Caco-2 (cell line): ENCODE measurements at places on chromosomes 7 and 10. TPM values are rescaled to one million over a fixed set of nuclear protein-coding genes. Genes with fewer than 3 reads are reported as not detected.

DNA sequence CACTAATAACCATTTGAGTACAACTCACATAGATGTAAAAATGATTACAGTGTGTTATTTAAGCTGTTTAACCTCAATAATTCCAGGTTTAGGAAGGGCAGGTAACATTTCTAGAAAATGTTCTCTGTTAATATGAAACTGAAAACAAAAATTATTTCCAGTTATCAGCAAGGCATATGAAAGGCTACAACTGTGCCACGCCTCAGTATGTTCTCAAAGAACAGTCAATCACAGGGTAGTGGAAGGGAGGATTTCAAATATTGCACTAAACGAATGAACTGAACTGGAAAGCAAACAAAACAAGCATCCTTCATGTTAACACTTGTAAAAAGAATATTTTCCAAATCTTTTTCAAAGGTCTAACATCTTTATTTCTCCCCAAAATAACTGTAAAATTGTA is 31.3 kb downstream of the ARHGAP19 start:
- no peak overlapping the region for H3K27ac ChIP-seq
- no peak overlapping the region for H3K4me3 ChIP-seq
- DNase-seq, result no peak
- no peaks in the 10 kb centered on the region for H3K27me3 ChIP-seq
- H3K36me3 ChIP-seq, result no peaks in the 10 kb centered on the region; the same call in 1 of the 2 replicates

- H3K36me3 ChIP-seq, result no peaks in the 10 kb centered on the region
- no peak overlapping the region for H3K4me3 ChIP-seq
- no peak overlapping the region for H3K27ac ChIP-seq
- H3K4me1 ChIP-seq, result peaks cover 30% of the 10 kb centered on the region
- DNase-seq, result no peak
Observed at GRCh38 chr10:86962981-86963310, 4.5 kb downstream of the SNCG start.

The SPOCK2 gene
- 1.6 and 3.0 TPM in 2 replicates for total RNA-seq

GRCh38 chr7:30028749-30029635 is 780 bp downstream of the PLEKHA8 start:
- H3K4me1 ChIP-seq, result peaks cover 8% of the 10 kb centered on the region
- peak overlapping the region; percentile 92 for H3K27ac ChIP-seq
- peak overlapping the region; percentile 89 for H3K4me3 ChIP-seq
- H3K36me3 ChIP-seq, result no peaks in the 10 kb centered on the region

The DGKI gene
- total RNA-seq, result 0.77 and 0.84 TPM in 2 replicates

DNA sequence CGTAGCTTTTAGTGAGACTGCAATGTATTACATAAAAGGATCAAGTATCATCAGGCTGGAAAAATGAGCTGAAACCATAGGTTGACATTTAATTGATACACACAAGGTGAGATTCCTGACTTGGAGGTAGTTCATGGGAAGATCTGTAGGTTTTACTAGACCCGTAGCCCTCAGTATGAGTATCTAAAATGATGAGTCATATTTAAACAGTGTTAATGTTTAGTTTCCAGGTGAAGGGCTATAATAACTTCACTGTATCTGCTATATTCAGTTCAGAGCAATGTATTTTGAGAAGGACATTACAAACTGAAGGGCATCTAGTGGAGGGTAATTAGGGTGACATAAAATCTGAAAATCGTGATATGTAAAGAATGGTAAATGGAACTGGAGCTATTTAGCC is 35.0 kb downstream of the ENTPD1 start:
- H3K4me3 ChIP-seq, result no peak overlapping the region
- DNase-seq, result no peak
- no peak overlapping the region for H3K27ac ChIP-seq
- no peaks in the 10 kb centered on the region for H3K36me3 ChIP-seq
- no peaks in the 10 kb centered on the region for H3K27me3 ChIP-seq

The GAD2 gene
- not detected in 2 replicates for total RNA-seq

DNA sequence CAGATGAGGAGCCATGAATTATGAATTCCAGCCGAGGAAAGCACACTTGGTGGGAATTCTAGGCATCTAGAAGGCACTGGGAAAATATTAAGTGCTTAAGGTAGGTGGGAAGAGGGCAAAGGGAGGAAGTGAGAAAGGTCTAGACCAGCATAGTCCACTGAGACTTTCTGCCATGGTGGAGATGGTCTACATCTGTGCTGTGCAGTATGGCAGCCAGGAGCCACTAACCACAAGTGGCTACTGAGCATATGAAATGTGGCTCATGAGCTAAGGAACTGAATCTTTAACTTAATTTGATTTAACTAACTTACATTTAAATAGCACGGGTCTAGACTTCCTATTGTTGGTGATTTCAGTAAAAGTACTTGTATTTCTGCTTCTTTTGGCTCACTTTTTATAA is 82.5 kb upstream of the SEM1 start:
- no peak overlapping the region for H3K4me3 ChIP-seq
- no peak for DNase-seq
- H3K27ac ChIP-seq, result no peak overlapping the region
- H3K4me1 ChIP-seq, result no peaks in the 10 kb centered on the region
- H3K36me3 ChIP-seq, result no peaks in the 10 kb centered on the region
- no peaks in the 10 kb centered on the region for H3K27me3 ChIP-seq

The PRLHR gene
- not detected in 2 replicates for total RNA-seq

The HSPB1 gene
- 82.1 and 89.1 TPM in 2 replicates for total RNA-seq

The ZCCHC24 gene
- 2.5 and 3.1 TPM in 2 replicates for total RNA-seq

The ZNF488 gene
- 5.6 and 8.7 TPM in 2 replicates for total RNA-seq

GRCh38 chr10:99996671-99997648 is 12.8 kb downstream of the DNMBP start:
- H3K4me1 ChIP-seq, result 0 out of 2 replicates have a peak, but pooled peaks cover 6% of the 10 kb centered on the region
- no peak overlapping the region for H3K27ac ChIP-seq
- no peak for DNase-seq

- H3K4me3 ChIP-seq, result no peak overlapping the region
- DNase-seq, result no peak
- H3K27me3 ChIP-seq, result no peaks in the 10 kb centered on the region
- peaks cover 8% of the 10 kb centered on the region; the same call in 1 of the 2 replicates for H3K4me1 ChIP-seq
- no peaks in the 10 kb centered on the region for H3K36me3 ChIP-seq
- no peak overlapping the region for H3K27ac ChIP-seq
Observed at GRCh38 chr10:113301342-113301984, 251.4 kb upstream of the HABP2 start.
